Stimulated activated CD4-positive, alpha-beta T cell treated with anti-CD3 and anti-CD28 coated beads, Interleukin-12 subunit alpha, Interleukin-12 subunit beta, amount 100 ng/mL, for 48 hours (primary cell): ENCODE measurements at places on chromosomes 7 and 10.

GRCh38 chr7:2821161-2821841, 22.8 kb downstream of the GNA12 start:
- DNase-seq = no peak

GRCh38 chr10:29022513-29022912, 266.4 kb upstream of the LYZL1 start:
- DNase-seq = no peak

DNA sequence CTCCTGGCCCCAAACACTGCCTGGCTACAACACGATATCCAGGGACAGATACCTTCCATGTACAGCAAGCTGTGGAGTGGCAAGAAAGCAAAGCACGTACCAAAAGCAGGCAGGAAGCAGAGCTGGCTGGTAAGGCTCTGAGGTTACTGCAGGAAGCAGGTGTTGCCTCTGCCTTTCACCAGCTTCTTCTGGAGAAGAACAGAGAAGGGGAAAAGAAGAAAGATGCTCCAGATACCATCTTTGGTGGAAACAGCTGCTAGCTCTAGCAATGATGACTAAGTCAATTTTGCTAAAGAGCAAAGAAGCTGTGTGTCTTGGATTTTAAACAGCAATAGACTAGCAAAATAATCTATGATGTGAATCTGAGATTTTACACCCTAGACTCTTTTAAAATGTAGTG, 34.9 kb upstream of the PRSS1 start:
- no peak for DNase-seq

- no peak for DNase-seq
Observed at GRCh38 chr10:36468620-36469019, 656.8 kb upstream of the ANKRD30A start.

GRCh38 chr7:18685971-18686370, 190.4 kb downstream of the HDAC9 start:
- DNase-seq = no peak

DNA sequence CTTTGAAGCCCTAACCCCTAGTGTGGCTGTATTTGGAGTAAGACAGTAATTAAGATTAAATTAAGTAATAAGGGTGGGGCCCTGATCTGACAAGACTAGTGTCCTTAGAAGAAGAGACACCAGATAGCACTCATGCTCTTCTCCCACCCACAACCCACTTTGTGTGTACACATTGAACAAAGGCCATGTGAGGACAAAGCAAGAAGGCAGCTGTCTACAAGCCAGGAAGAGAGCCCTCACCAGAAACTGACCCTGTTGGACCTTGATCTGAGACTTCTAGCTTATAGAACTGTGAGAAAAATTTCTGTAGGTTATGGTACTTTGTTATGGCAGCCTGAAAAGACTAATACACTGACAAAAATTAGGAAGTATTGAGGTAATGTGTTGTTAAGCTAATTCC, 59.8 kb downstream of the ZFAND4 start:
- no peak for DNase-seq

- DNase-seq = peak; percentile 15
Observed at GRCh38 chr7:127792528-127793342, 140.7 kb downstream of the SND1 start.

DNA sequence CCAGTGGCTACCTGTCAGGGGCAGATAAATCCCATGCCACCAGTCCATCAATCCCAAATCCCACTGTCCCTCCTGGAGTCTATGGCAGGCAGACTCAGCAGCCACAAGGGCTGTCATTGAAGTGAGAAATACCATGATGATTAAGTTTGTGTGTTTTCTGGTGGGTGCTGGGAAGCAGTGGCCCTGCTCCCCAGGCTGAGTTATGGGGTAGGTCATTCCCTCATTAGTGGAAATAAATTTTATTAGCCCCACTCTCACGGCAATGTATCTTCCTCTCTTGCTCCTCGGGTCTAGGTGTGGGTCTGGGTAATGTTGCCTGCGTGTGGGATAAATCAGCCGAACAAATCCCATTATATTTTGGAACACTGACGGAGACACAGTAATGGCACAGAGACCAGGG, 76.8 kb downstream of the PLXNA4 start:
- DNase-seq = no peak
